ENCODE measurements at places on chromosomes 4 and X.

DNA sequence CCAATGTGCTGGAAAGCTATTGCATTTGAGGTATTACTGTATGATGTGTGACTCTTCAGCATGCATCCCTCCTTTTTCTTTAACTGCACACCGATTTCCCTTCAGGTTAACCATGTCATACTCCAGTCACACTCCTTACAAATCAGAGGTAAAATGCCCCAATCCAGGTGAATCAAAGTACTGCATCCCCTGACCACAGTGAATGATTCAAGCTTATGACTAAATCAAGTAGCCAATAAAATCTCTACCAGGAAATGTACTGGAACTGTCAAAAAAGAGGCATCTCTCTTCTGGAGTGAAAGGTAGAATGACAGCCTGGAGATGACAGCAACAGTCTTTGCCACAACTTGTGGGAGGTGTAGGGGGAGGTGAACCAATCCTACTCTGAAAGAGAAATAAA is 10.4 kb downstream of the ADAMTS3 start:
- no peak for DNase-seq

DNA sequence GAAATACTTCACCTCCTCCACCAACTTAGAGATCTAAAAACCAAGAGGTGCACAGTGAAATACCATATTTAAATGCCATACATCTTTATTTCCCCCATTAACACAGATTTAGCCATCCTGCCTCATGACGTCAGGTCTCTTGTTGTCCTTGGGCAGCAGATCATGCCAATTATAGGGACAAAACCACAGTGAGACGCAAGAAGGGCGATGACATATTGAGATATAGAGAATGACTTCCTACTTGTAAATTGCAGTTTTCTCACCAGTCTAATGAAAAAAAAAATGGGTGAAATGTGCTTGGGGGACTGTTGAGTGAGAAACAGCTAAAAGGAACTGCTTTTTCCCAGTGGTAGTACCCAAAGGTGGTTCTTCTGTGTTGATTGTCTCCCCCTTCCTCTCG is 24.3 kb downstream of the RS1 start:
- no peak for DNase-seq

DNA sequence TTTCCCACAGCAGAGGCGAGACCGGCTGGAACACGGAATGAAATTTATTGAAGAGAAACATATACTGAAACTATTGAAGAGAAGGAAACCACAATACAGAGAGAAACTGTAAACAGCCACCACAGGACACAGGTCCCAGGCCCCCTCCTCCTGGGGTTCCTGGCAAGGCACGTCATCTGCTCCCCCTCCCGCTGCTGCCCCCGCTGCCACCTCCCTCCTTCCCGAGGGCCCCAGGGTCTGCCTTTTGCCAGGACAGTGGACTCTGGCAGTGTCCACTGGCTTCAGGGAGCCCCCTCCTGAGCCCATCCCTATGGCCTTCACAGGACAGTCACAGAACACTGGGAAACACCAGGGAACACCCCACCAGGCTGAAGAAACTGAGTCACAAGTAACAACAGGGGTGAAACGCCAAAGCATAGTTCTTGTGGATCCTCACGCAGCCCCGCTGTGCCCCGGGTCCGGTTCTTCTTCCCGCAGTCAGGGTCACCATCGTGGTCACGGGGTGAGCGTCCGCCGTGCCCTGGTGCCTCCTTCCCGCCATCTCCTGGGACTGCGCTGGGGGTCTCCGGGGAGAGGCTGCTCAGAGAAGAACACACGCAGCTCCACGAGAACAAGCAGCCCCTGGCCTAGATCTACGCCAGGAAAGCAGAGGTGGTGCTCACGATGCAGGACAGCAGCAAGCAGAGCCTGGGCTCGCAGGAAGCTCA is 5.4 kb downstream of the PNMA6E start:
- DNase-seq, result no peak

DNA sequence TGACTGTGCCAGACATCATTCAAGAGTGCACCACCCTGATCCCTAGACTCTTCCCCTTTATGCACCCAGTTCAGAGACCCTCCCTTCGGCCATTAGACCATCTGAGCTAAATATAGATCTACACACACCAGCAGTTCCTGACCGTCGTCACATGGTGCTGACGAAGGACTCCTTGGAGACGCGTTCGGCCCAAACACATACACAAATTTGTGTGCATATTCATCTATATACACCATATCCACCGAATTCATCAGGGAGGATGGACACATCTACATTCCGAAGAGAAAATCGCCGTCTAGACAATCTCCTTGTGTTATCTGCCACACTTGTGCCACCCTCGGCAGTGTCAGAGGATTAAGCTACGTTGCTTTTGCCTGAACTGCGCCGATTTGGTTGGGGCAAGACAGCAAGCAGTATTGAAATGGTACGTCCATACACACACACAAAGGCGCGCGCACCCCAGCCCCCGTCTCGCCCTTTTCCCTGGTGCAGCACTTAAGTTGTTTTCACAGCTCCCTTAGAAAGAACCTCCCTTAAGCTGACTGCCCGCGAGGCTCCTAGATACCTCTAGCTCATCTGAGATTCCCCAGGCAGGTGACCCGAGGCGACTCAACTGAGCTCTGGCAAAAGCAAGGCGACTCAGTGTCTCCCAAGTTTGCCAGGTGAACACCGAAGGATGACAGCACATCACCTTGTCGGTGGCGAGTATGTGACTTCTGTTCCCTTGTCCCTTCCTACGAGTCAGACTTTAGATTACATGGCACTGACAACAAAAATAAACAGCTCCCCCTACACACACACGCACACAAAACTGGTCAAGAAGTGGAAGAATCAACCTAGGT is 1.0 kb downstream of the RASGEF1B start:
- DNase-seq, result no peak

GRCh38 chr4:182808673-182809416 is 108.3 kb downstream of the DCTD start:
- DNase-seq, result no peak

DNA sequence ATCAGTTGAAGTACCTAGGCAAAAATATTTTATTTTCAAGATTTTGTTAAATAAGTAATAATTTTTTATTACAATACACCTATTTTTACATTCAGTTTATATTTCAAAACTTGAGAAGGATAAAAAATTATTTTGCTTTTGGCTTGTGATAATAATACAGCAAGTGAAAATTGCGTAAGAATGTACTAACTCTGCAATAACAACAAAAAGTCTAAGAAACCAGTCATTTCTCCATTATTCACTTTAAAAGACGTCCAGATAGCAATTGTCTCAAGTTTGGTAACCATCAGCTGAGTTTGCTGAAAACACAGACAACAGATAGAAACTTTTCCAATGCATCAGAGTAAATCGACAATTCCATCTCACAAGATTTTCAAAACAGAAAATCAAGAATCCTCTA is 12.1 kb downstream of the CXCL8 start:
- no peak for DNase-seq

DNA sequence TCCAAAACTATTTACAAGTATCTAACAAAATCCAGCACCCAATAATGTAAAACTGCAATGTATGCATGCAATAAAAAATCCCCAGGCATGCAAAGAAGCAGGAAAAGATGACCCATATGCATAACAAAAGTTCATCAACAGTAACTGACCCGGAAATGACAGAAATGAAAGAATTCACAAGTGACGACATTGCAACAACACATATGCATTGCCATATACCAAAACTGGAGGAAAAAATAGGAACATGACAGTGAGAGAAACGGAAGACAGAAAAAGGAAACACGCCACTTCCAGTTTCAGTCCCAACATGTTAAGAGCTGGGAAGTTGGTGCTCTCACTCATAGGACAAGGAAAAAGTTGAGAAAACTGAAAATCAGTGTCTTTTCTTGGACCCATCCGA is 154.6 kb downstream of the EVC2 start:
- no peak for DNase-seq

DNA sequence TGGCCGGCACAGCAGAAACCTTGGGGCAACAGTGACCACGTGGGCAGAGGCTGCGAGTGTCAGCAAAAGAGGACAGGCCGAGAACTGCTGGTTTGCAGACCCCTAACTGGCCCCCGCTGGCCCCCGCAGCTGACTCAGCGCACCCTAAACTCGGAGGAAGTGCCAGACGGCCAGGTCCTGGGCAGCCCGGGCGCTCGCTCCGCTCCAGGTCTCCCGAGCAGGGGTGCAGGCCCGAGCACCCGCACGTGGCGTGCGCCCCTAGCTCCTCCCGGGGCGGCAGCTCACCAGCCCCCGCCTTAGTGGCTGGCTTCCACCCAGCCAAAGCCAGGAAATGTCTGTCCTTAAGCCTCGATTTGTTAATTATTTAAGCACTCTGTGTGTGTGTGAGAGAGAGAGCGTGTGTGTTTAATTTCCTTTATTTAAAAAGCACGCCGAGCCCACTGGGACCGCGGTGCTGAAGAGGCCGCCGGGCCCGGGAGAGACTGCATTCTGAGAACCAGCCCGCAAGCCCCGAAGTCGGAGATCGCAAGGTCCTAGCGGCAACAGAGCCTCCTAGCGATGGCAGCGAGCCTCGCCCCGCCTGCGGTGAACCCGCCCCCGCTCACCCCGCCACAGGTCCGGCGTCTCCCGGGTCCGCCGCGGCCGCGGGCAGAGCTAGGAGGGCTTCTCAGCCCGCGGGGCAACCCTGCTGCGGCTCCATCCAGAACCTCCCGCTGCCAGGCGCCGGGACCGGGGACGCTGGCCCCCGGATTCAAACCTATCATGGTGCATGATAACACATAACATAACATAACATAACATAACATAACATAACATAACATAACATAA is 45.9 kb upstream of the CDKN2AIP start:
- DNase-seq, result no peak
